ENCODE measurements at places on chromosomes 6 and 20.
A peak's percentile ranks its signal among the peaks of the same experiment; 100 is the strongest.

- DNase-seq: no peak
Observed at GRCh38 chr6:13776602-13777001, 37.8 kb downstream of the MCUR1 start.

DNA sequence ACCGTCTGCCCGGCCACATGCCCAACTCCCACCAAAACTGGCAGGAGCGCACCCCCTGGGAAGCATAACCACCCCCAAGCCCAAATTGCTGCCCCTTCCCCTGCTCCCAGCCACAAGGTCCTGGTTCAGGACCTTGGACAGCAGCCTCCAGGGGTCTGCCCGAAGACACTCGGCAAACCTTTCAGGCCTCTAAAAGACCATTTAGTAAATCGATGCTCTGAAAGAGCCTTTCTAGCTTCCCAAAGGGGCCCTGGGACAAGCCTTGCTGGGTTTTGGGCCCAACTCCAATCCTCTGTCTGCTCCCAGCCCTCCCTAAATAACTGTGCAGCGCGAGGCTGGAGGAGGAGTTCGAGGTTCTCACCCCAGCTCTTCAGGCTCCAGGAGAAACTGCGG is 30.5 kb downstream of the GRM4 start:
- DNase-seq: peak; percentile 23

DNA sequence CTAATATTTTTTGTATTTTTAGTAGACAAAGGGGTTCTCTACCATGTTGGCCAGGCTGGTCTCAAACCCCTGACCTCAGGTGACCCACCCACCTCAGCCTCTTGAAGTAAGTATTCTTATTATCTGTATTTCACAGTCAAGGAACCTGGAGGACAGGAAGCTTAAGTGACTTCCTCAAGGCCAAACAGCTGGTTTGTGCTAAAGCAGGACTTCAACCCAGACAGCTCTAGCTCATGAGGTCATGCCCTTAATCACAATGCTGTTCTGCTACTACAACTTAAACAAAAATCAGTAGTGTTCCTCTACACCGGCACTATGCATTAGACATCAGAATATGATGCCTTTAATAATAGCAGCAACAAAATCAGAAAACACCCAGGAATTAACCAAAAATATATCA is 168.9 kb downstream of the ADGB start:
- no peak for DNase-seq

DNA sequence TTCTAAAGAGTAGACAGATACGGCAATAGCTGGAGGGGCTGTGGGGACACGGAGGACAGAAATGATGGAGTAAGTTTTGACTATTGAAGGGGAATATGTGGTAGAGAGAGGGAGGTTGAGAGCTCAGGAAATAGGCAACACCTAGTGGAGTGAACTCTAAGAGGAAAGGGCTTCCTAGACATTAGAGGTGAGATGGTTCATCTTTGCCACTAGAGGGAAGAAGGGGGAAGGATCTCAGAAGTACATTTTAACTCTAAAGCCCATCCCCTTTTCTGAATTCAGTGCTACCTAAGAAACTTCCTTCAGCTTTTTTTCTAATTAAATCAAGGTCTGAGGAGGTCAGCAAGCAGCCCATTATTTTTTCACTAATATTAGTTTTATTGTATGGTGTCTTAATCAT is 689.4 kb upstream of the MAP3K7 start:
- DNase-seq: no peak

- DNase-seq: no peak
Observed at GRCh38 chr6:166584155-166584554, 2.3 kb downstream of the RAMACL start.

DNA sequence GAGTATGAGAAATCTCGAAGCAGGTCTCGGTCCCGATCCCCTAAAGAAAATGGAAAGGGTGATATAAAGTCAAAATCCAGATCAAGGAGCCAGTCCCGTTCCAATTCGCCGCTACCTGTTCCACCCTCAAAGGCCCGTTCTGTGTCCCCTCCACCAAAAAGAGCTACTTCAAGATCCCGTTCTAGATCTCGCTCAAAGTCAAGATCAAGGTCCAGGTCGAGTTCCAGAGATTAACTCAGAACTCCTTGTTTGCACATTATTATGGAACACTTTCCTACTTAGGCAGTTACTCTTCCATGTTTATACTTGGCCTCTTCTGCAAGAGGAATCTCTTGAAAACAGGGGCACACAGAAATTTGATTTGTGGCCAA is 3.1 kb downstream of the SRSF6 start:
- no peak for DNase-seq

GRCh38 chr6:43368259-43369160 is 937 bp downstream of the ZNF318 start:
- DNase-seq: peak; percentile 46

DNA sequence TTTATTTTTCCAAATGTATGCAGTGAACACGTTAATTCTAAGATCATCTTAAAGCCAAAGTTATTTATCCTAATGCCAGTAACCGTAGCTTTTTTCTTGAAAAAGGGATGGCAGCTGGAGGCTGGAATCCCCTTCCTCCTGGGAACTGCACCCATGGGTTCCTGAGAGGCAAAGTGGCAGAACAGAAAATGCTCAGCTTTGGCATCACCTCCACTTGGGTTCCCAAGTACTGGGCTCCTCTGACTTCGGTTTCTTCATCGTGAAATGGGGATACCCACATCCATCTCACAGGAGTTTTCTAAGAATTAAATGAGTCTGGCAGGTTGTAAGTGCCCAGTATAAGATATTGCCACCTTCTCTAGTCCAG is 6.2 kb upstream of the DDX43 start:
- DNase-seq: no peak

DNA sequence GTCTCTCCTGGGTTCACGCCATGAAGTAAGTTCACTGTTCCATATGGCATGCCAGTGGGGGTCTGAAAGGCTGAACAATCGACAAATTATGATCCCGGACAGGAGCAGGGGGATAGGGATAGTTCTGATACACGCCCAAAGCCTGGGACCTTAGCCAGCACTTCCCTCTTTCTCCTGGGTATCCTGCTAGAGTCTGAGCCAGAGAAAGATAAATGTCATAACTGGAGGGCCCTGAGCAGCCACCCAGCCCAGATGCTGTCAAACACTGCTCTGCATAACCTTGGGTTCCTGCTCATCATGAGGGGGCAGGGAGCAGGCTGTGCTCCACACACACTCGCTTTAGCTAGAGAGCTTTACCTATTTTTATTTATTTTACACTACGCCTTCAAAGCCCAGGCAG is 12.3 kb downstream of the EDEM2 start:
- DNase-seq: no peak

DNA sequence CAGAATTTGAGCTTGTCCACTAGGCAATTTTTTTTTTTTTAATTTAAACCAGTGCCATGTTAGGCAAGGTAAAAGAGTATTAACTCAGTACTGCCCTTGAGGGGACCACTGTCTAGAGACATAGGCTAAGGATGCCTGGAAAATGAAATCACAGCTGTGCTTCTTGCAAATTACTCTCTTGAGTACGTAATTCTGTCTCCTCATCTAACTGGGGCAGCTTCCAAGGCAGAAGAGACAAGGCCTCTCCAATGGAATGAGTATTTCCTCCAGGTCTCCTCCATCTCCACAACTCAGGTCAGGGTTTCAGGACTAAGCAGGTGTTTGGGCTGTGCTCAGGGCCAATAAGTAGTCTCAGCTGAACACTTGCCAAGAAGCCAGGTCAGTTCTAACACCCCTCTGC is 33.8 kb upstream of the MRPS10 start:
- no peak for DNase-seq

- no peak for DNase-seq
Observed at GRCh38 chr6:17589406-17590096, 10.6 kb upstream of the FAM8A1 start.

- no peak for DNase-seq
Observed at GRCh38 chr20:57503035-57503658, 21.8 kb downstream of the CTCFL start.

- DNase-seq: peak; percentile 54
Observed at GRCh38 chr6:11353921-11354389, 121.5 kb upstream of the NEDD9 start.

DNA sequence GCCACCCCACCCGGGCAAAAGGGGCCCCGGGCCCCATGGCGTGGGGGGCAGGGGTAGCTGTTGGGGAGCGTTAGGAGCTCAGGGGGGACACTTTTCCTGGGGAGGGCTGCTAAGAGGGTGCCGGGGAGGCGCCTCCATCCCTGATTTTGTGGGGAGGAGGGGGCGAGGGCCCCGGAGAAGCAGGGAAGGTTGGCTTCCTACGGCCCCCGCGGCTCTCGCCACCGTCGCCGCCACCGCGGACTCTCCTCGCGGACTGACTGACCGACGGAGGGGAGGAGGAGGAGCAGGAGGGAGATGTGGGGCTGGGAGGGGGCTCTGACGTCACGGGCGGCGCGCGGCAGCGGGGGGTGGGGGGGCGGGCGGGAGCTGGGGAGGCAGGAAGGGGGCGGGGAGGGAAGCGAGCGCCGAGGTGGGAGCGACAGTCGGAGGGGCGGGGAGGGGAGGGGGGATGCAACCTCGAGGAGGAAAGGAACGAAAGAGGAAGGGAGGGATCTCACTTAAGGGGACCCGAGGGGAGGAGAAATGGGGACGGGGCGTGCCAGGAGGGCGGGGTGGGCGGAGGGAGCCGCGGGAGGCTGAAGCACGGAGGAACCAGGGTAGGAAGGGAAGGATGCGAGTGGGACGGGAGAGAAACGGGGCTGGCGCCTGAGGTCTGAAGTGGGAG is 5.1 kb downstream of the GABBR1 start:
- DNase-seq: peak; percentile 62

- no peak for DNase-seq
Observed at GRCh38 chr20:61989741-61990140, 75.9 kb downstream of the TAF4 start.

- no peak for DNase-seq
Observed at GRCh38 chr6:145276756-145277155, 458.6 kb downstream of the EPM2A start.

- no peak for DNase-seq
Observed at GRCh38 chr6:24883618-24884017, 52.1 kb downstream of the RIPOR2 start.
